ENCODE measurements at places on chromosomes 2 and 18.

DNA sequence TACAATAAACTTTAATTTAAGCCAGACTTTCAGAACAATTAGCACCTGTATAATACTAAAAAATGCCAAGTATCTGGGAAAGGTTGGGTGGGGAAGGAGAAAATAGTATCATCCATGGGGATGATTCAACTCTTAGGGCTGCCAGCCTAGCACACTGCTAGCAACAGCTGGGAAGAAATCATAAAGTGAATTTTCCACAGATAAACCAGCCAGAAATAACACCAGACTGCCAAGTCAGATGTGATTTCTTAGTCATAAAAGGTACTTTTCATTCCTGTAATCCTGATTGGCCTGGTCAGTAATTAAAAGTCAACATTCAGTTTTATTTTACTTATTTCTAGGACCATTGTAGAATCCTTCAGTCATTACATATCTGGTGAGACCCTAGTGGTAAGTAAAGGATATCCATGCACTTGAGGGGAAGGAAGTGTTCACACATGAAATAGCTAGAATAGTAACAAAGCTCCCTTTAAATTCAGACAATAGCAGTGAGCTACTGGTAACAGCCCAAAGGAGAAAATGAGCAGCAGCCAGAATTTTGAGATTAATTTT is 59.4 kb downstream of the LIMS1 start:
- no peak for DNase-seq

DNA sequence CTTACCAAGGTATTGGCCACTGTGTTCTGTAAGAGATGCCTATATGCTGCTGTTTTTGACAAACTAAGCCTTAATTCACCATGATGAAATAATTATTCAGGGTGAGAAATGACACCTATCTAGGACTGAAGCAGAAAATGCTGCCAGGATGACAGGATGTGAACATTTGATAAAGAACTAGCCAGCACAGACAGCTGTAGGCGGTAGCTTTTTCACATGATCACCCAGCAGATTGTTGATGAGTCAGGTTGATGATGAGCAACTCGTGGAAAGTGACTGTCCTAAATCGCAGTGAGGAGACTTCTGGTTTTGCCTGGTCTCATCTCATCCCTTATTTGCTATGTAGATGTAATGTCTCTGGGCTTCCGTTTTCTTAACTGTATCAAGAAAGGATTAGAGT is 144.1 kb downstream of the PRPF40A start:
- DNase-seq: no peak

DNA sequence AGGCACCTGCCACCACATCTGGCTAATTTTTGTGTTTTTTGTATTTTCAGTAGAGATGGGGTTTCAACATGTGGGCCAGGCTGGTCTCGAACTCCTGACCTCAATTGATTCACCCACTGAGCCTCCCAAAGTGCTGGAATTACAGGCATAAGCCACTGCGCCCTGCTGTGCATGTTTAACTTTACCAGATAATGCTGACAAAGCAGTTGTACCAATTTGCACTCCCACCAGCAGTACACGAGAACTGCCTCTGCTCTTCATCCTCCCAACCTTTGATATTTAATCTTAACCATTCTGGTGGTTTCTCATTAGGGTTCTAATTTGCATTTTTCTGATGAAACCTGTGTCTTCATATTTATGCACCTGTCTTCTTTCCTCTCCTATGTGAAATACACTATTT is 12.0 kb upstream of the DYM start:
- DNase-seq: no peak

- DNase-seq: peak; percentile 43
Observed at GRCh38 chr2:81304154-81304830, 999.7 kb upstream of the LRRTM1 start.

GRCh38 chr2:60880643-60881046 is 729 bp upstream of the REL start:
- DNase-seq: no peak

DNA sequence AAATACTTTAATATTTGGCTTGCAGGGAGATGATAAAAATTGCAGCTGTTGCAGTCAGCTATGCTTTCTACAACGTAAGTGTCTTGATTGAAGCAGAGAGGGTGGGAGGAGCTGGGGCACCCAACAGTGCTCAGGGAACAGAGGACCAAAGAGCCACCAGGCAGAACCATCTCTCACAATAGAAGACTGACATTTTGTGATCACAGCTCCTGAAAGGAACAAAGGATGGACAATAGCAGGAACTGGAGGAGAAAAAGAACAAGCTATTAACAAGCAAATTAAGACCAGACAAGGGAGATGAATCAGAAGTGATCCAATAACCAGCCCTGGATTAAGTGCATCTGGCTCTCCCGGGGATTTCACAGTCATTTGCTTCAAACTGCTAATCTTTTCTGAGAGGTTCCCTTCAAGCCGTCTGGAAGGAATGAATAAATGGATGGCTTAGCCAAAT is 65.7 kb upstream of the SMAD2 start:
- DNase-seq: no peak

DNA sequence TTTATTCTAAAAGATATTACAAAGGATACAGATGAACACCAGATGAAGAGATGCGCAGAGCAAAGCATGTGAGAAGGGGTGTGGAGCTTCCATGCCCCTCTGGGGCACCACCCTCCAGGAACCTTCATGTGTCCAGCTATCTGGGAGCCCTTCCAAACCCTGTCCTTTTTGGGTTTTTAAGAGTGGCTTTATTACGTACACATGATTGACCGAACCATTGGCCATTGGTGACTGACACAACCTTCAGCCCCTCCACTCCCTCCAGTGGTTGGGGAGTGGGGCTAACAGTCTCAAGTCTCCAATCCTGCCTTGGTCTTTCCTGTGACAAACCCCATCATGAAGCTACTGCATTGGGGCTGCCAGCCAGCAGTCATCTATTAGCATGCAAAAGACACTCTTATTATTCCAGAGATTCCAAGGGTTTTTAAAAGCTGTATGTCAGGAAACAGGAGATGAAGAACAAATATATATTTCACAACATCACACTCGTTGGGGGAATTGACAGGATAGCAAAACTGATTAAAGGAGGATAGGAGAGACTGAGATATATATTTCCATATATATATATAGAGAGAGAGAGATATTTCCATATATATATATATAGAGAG is 19.4 kb downstream of the IL1B start:
- peak; percentile 28 for DNase-seq

DNA sequence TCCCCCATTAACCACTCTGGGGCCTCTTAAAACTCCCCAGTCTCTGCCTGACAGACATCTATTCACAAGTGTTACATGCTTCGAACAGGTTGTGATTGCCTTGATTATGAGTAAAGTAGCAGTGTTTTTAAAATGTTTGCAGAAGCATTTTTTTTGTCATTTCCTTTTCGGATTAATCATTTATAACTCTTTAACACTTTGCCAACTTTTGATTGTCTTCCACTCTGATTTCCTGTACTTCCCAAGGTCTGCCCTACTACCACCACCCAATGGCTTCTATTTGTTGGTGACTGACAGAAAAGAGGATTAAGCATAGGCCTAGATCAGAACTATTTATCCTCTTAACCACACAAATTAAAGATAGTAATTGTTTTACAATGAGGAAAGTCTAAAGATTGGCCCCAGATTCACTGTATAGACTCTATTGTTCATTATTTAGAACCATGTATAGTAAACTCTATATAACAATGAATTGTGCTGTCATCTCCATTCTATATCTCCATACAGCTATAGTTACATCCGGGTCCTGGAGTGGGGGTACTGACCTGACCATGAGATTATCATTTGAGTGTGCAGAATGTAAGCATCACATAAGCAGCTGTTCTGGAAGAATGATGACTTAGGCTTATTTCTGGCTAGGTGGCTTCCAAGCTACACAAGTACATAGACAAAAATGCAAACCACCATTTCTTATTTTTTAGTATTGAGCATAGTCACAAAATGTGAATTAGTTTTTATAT is 110.3 kb upstream of the RBMS1 start:
- no peak for DNase-seq

DNA sequence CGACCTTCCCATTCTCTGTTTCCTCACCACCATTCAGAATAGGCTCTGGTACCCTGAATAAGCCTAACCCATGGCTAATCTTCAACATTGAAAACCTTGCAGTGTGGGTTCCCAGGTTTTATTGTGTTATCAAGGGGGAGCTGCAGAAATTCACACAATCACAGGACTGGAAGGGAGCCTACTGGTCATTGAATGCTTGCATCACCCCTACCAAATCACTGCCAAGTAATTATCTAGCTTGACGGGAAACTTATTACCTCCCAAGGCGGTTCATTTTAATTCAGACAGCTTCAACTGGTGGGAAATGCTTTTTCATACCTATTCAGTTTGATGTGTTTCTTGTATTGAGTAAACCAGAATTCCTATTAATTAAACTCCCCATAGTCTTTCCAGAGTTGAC is 33.6 kb upstream of the EFEMP1 start:
- no peak for DNase-seq

GRCh38 chr2:68796295-68796905 is 61.8 kb downstream of the ARHGAP25 start:
- no peak for DNase-seq

GRCh38 chr18:449374-449773 is 51.1 kb downstream of the COLEC12 start:
- DNase-seq: peak; percentile 47

- DNase-seq: no peak
Observed at GRCh38 chr2:63844616-63845015, 2.9 kb downstream of the UGP2 start.
